Peyer's patch (tissue), 4 donors: ENCODE measurements at places on chromosomes 7 and 10.

- DNase-seq: no peak
- H3K36me3 ChIP-seq: no peaks in the 10 kb centered on the region
- H3K4me3 ChIP-seq: no peak overlapping the region
- H3K4me1 ChIP-seq: no peaks in the 10 kb centered on the region
- no peaks in the 10 kb centered on the region for H3K27me3 ChIP-seq
- no peak overlapping the region for H3K27ac ChIP-seq
These were observed 70.3 kb downstream of the PON1 start for GRCh38 chr7:95253986-95254385.

GRCh38 chr10:116044801-116045248 is 228.2 kb downstream of the GFRA1 start:
- no peaks in the 10 kb centered on the region for H3K36me3 ChIP-seq
- DNase-seq: no peak
- no peak overlapping the region for H3K4me3 ChIP-seq
- no peaks in the 10 kb centered on the region for H3K27me3 ChIP-seq

DNA sequence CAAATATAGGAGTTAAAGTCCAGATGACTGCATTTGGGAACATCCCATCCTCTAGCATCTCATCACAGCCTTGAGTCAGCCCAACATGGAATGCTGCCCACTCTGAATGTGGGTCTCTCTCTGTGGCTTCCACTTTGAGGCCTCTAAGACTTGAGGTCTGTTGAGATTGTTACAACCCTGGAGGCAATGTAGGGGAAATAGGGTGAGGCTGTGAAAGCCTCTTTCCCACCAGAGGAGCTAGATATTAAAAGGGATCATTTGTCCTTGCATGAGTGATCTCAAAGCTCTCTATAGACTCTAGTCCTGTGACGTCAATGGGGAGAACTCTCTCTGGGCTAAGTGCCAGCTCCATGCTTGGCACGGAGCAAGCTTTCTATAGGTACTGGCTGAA is 6.4 kb upstream of the GOLGA7B start:
- no peak for DNase-seq
- no peaks in the 10 kb centered on the region for H3K36me3 ChIP-seq
- H3K27me3 ChIP-seq: no peaks in the 10 kb centered on the region
- no peak overlapping the region for H3K4me3 ChIP-seq

DNA sequence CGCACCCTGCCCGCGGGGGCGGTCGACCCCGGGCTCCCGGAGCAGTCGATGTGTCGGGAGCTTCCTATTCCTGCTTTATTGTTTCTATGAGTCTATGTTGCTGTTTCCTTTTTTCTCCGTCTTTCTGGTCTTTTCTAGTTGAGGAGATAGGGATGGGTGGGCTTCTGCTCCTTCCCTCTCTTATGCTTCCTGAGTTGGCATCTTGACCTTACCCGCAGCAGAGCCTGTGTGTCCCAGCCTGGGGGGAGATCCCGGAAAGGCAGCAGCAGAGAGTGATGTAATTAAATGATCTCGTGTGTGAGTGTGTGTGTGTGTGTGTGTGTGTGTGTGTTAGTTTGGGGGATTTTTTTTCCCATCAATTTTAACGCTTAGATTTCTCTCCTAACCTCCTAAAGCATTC is 486 bp upstream of the SORCS1 start:
- no peaks in the 10 kb centered on the region for H3K36me3 ChIP-seq
- DNase-seq: no peak
- H3K4me1 ChIP-seq: no peaks in the 10 kb centered on the region
- peak overlapping the region; percentile 49 for H3K4me3 ChIP-seq
